ENCODE measurements at places on chromosomes 4 and X.

GRCh38 chr4:81256059-81256970 is 41.3 kb upstream of the PRKG2 start:
- DNase-seq, result no peak

GRCh38 chr4:169675825-169676224 is 55.4 kb downstream of the CLCN3 start:
- DNase-seq, result no peak

GRCh38 chr4:176999935-177000543 is 207.3 kb upstream of the VEGFC start:
- peak; percentile 27 for DNase-seq

DNA sequence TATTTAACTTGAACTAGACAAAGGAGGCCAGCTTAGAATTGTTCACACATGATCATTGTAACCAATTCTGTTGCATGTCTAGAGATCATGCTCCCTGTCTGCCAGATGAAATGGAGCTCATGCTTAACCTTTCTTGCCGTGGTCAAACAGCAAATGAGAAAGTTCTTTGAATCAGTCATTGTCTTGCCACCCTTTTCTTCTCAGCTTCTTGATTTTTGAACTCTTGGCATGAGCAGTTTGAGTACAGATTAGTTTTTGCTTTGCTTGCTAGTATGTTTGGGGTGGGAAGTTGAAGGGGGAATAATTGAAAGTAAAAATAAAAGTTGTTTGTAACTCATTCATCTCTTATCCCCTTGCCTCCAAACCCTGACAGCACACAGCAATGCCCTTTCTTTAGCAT is 4.7 kb downstream of the MTM1 start:
- DNase-seq, result no peak

DNA sequence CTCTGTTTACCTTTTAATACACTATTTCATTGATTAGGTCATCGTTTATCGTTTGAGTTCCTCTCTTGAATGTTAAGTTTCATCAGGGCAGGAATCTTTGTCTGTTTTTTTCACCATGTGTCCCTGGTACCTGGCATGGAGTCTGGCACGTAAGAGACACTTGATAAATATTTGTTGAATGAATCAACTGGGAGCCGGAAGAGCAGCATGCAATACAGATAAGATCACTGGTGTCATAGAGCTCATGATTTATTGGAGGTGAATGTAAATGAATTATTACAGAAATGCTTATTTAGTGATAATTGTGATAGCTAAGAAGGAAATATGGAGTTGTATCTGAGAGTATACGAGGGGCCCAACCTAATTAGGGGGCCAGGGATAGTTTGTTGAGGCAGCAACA is 62.8 kb downstream of the UCHL1 start:
- no peak for DNase-seq

- DNase-seq, result no peak
Observed at GRCh38 chr4:61468024-61468720, 268.0 kb downstream of the ADGRL3 start.

DNA sequence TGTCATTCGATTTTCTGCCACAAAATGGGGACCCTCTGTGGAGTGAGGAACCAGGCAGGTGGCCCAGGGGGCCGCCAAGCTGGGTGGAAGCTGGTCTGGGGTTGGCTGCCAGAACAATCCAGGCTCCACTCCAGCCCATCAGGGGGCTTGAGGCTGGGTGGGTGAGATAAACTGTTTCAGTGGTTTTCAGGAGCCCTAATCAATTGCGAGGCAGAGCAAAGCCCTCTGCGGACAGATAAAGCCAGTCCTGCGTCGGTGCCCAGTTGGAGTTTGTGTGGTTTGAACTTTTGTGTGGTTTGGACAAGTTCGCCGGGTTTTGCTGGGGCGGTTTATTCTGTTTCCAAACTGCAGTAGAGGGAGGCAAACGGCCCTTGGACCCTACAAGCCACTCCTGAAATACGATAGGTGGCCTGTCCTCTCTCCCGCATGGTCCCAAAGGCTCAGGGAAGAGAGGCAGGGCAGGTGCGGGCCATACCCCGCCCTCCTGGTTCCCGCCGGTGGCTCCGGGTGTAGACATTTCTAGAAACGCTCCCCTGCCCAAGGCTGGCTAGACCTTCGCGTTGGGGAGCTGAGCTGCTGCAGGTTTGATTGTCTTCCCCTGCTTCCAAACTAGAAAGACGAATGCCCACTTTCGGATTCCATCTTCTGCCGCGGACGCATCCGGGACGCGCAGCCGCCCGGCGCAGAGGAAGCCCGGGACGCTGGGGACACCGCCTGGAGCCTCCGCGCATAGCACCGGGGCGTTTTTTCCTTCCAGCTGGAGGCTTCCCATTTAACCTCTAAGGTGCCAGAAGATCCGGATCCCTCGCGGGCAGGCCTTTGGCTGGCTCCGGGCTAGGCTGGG is 169.0 kb upstream of the BCOR start:
- DNase-seq, result peak; percentile 23

- DNase-seq, result no peak
Observed at GRCh38 chr4:19547463-19547862, 704.2 kb upstream of the SLIT2 start.

DNA sequence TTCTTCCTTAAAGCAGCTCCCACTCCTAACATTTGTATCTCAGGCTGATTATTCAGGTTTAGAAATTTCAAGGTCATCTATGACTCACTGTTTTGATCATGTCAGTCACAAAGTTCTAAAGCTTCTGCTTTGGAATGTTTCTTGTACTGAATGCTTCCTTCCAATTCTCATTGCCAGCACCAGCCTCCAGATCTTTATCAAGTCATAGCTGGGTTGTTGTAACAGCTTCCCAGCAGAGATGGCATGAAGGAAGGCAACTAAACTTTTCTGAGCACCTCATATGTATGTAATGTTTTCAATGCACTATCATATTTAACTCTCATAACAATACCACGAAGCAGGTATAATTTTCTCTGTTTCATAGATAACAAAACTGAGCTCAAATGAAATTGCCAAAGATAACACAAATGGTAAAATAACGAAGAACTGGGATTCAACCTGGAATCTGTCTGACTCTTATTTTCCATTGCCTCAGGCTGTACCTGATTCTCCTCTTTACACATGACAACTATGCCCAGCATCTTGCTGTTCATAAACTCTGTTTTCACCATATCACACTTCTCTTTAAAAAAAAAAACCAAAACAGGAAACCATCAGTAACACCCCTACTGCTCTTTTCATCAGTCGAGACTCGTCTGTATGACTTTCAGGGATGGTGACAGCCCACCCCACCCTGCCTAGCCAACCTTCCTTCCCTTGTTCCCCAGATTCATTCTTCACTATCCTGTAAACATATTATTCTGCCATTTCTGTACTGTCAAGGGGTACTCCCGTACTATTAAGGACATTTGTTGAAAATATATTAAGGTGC is 13.4 kb downstream of the TRPC3 start:
- no peak for DNase-seq

DNA sequence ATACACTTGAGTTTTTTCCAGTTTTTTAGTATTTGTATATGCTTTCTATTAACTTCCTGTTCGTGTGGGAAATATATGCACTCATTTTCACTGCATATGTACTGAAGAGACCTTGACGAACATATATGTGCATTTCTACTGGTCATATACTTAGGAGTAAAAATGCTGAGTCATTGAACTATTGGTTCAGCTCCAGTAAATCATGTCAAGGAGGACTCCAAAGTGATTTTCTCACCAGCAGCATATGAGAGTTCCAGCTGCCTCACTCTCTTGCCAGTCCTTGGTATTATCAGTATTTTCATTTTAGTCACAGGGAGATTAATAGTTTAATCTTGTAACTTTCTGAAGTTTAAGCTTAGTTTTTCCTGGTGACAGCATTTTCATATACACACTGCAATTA is 2750.2 kb downstream of the ARAP2 start:
- no peak for DNase-seq

GRCh38 chr4:44660396-44660795 is 9.0 kb upstream of the YIPF7 start:
- DNase-seq, result no peak
